ENCODE measurements at places on chromosomes 6 and 20.

GRCh38 chr6:37225350-37226169 is 32.0 kb upstream of the TBC1D22B start:
- no peak for DNase-seq

- no peak for DNase-seq
Observed at GRCh38 chr6:7126754-7127153, 19.0 kb downstream of the RREB1 start.

GRCh38 chr6:123489589-123489988 is 147.2 kb downstream of the TRDN start:
- DNase-seq = no peak

GRCh38 chr6:164200071-164200470 is 785.6 kb downstream of the QKI start:
- DNase-seq = no peak

- no peak for DNase-seq
Observed at GRCh38 chr6:128617285-128617684, 96.9 kb upstream of the PTPRK start.

GRCh38 chr20:48856130-48856529 is 28.3 kb upstream of the PREX1 start:
- DNase-seq = no peak

GRCh38 chr20:50224531-50225255 is 34.1 kb downstream of the CEBPB start:
- DNase-seq = no peak

- no peak for DNase-seq
Observed at GRCh38 chr20:4179545-4179944, 164.2 kb upstream of the RNF24 start.

DNA sequence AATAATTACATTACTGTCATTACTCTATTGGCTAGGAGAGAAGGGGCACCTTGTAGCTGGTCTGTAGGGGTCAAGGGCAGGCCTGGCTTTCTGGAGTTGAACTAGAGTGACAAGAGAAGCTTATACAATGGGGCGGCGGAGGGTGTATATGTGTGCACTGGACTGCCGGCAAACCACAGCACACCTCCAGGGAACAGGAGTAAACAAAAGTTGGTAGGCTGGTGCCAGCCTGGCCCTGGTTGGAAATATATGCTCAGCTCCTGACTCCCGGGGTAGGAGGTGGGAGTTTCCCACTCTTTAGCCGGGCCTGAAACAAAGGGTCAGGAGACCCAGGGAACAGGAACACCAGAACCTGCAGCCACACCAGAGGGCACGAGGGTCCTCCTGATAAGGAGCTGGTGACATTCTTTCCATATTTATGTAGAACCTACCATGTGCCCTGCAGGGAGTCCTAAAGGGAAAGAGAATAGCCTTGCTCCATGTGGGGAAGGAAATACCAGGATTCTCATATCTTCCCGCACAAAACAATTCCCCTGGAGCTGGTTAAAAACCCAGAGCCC is 5.1 kb downstream of the C6orf132 start:
- DNase-seq = peak; percentile 57

Data from iPS DF 19.7 (cell line).